Activated CD4-positive, alpha-beta T cell treated with anti-CD3 and anti-CD28 coated beads, Interleukin-2, Interleukin-4, amounts not matched to agents 100 ng/mL and 50 ng/mL, durations not matched to agents 16 hours and 8 hours (primary cell): ENCODE measurements at places on chromosomes 3 and 15.

DNA sequence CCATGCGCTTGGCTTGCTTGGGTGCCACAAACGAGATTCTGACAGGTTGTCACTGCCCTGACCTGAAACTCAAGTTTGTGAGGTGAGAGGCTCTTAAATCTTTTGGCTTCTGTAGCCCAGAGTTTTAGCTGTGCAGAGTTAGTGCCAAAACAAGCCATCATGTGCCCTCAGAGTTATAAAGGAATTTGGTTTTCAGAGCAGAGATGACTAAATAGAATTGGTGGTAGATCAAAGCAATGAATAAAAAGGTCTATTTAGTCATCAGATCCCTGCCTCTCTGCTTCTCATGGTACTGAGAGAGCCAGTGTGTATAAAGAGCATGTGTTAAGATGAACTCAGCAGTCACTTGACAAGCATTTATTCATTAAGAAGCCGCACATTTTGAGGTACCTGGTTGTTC is 207.5 kb upstream of the DPH6 start:
- no peak for DNase-seq

GRCh38 chr3:3665961-3666640 is 133.1 kb upstream of the LRRN1 start:
- DNase-seq, result no peak

DNA sequence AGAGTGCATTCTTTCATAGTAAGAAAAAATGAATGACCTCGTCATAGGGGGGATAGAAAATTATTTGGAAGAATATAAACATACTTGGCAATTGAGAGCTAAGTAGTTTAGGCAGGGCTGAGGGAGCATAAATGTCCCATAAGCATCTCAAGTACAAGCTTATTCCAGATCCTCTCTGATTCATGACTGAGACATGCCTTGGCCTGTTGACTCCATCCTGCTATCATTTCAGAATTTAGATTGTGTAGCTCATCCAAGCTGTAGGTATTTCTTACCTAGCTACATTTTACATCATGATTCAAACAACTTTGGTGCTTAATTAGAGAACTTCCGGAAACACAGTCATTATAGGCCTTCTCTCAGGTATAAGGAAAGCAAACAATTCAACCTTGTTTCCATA is 12.3 kb downstream of the POGLUT1 start:
- no peak for DNase-seq

- DNase-seq, result no peak
Observed at GRCh38 chr15:28078191-28078719, 20.9 kb downstream of the OCA2 start.

GRCh38 chr3:73927203-73927570 is 302.4 kb upstream of the PDZRN3 start:
- DNase-seq, result no peak

GRCh38 chr3:180004542-180004941 is 32.2 kb downstream of the PEX5L start:
- DNase-seq, result no peak
